NCI-H2171 treated with DMSO at 0.1 percent for 48 hours (cell line): ENCODE measurements at places on chromosomes 5 and 9.

GRCh38 chr9:112044881-112045280 lies 130.2 kb downstream of the SUSD1 start:
- DNase-seq = no peak

GRCh38 chr5:23269981-23270380 lies 237.4 kb upstream of the PRDM9 start:
- no peak for DNase-seq

GRCh38 chr5:52787600-52788504 lies at the start of the genes ITGA1 and PELO:
Gene ITGA1, plus strand, starts transcription at chr5:52787916. Its CDS starts 438 bp downstream, at chr5:52788354.
Gene PELO, plus strand, starts transcription at chr5:52787916. Its CDS starts 12,479 bp downstream, at chr5:52800395.
- DNase-seq = no peak

DNA sequence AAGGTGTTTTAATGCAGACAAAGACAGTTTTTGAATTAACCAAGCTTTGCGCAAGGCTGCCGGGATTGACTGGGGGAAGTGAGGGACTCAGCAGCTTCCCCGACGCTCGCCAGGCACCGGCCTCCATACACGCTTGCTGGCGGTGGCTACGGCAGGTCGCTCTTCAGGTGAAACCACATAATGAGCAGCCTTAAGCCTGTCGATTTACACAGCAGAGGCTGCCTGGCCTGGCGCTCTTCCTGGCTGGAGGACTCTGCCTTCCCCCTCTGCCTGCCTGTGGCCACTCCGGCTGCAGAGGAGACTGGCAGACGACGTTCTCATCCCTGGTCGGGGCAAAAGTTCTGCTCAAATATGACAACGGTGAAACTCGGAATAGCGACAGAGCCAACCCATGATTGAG lies 9.0 kb upstream of the NOTCH1 start:
- no peak for DNase-seq

DNA sequence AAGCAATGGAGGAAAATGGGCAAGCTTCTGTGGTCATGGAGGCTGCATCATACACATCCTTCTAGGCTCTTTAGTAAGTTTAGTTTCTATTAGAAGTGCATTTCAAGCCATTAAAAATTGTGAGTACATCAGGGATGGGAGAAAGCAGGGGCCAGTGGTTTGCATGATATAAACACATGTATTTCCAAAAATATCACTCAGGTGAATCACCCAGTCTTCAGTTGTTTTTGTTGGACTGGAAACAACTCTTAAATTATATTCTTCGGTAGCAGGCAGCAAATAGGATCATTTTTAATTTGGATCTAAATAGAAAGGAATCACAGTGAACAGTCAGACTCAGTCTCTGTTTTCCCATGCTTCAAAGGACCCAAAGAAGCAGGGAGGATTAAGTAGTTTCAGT lies 657.9 kb downstream of the TLR4 start:
- no peak for DNase-seq

DNA sequence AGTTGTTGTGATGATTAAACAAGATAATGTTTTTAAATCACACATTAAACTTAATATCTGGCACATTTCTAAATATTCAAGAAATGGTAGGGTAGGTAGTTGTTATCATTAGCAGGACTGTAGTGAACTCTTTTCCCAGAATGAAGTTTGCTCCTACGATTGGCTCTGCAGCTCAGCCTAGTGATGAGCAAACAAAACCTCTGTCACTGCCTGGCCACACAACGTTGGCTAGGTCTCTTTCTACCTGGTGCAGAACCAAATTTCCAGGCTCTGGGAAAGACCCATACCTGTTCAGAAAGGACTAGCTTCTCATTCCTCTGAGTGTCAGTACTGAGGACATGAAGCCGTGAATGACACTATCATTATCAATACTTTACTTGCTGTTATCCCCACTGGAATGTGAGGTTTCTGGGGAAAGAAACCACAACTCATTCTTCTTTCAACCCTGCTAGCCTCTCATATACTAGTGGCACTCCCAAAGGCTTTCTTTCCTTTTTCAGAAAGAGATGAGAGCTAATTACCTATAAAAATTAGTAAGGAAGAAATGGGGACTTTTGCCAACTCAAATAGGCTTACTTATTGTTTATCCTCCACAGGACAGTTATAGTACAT lies 219.3 kb upstream of the TRIM32 start:
- DNase-seq = no peak

DNA sequence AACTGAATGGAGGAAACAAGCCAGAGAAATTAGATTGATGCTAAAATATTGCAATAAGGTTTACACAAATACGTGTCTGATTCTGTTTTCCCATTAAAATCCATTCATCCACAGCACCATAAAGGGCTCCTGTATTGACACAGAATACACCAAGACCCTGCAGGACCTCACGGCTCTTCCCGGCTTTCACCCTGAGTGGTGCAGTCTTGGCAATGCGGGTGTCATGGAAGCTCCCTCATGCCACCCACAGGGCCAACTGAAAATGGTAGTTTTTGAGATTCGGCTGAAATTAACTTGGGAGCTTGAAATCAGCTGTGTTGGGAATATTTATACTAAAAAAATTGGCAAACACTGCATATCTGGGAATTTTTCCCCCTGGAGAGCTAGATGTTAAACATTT lies 17.3 kb upstream of the EXOC3 start:
- DNase-seq = peak; percentile 45

- peak; percentile 50 for DNase-seq
Observed at GRCh38 chr5:139655727-139656271, 7.7 kb downstream of the CXXC5 start.

DNA sequence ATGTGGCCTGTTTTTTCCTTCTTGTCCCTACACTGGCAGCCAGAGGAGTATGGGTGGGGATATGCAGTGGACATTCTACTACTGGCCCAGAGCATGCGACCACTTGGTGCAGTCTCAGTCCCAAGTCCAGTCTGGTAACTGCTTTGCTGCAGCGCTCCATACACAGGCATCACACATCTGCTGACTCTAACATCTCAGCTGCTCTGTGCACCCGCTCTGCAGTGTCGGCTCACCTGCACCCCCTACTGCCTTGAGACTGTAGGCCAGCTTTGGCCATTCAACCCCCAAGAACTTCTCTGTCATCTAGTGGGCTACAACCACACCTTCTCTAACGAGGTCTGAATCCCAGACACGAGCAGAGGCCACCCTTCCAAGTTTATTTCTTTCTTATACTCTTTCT lies 46.4 kb upstream of the SLCO6A1 start:
- DNase-seq = no peak

DNA sequence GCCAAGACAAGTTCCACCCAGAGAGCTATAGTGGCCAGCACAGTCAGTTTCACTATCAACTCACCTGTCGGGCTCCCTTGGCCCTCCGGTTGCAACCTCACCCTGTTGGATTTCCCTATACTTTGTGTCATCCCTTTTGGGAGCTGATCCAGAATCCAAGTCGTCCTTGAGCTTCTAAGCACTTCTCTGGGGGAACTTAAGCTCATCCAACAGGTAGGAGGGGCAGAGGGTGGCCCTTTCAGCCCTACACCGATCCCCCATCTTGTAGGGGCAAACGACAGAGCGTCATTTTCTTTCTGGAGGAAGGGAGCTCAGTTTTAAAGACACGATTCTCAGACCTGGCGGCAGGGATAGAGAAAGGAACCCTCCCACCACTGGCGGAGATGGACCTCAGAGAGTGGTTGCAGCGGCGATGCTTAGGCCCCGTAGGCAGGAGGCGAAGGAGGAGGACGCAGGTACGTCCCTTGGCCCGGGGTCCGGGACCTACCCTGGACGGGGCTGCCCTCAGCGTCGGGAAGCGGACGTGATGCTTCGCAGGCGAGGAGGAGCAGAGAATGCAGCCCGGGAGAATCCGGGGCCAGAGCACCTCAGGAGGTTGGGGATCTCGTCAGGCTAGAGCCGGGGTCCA lies 519 bp downstream of the ZER1 start:
- DNase-seq = no peak

DNA sequence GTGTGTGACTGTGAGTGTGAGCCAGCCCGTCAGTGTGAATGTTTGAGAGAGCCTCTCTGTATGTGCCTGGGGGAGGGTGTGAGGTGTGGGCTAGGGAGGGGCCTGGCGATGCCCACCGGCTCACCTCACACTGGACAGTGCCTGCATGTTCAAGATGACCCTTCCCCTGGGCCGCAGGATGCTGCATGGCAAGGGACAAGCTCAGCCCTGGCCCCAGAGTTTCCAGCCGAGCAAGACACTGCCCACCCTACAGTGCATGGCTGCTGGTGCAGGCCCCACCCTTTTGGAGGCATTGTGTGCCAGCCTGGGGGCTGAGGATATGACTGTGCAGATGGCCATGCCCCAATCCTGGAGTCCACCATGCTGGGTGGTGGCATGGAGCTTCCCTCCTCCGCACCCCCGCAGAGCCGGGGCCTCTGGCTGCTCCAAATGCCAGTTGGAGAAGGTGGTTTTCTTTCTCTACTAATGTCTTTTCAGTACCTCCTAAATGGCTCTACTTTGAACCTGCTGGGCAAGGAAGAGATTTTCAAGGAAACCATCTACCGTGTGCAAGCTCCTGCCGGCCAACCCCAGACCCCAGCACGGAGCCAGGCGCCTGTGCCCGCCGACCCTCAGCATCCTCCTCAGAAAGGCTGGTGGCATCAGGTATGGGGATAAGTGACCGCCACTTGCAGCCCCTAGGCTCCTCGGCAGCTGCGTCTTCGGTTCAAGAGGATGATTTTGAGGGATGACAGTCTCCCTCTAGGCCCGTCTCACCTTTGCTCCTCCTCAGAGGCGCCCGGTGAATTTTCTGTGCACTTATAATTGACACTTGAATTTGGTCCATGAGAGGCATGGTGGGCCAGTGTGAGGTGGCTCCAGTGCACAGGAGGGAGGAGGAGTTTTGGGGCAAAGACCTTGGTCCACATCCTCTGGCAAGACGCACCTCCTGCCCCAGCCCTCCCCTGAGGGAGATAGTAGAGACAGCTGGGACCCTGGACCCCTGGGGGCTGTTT lies 27.7 kb downstream of the FGD3 start:
- DNase-seq = no peak

DNA sequence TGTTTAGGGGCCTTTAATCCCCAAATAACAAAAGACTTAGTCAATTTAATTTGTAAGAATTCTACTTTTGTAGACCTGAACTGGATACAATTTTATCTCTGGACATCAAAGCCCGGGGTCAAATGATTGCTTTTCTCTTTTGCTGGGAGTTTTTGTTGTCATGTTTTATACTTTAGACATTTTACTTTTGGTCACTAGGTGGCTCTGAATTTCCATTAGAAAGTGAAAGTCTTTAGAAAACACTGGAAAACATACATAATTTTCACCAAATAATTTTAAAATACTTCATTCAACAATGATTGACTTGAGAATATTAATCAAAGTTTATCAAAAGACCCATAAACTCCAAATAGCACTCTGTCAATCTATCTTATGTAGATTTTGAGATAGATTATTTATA lies 2.8 kb upstream of the PCA3 start:
- no peak for DNase-seq

GRCh38 chr9:99073985-99074901 lies 30.7 kb upstream of the TGFBR1 start:
- peak; percentile 6 for DNase-seq

DNA sequence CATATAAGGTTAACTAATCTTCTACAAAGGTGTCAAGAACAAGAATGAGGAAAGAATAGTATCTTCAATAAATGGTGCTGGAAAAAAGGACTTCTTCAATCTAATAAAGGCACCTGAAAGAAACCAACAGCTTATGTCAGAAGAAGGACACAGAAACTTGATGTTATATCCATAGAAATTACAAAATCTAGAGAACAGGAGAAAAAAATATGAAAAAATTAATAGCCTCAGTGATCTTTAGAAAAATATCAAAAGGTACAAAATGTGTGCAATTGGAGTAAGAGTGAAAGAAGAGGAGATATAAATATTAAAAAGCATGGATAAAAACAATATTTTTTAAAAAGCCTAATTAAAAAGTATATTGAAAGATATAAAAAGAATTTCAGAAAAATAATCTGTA lies 18.8 kb upstream of the PRSS3 start:
- DNase-seq = no peak

DNA sequence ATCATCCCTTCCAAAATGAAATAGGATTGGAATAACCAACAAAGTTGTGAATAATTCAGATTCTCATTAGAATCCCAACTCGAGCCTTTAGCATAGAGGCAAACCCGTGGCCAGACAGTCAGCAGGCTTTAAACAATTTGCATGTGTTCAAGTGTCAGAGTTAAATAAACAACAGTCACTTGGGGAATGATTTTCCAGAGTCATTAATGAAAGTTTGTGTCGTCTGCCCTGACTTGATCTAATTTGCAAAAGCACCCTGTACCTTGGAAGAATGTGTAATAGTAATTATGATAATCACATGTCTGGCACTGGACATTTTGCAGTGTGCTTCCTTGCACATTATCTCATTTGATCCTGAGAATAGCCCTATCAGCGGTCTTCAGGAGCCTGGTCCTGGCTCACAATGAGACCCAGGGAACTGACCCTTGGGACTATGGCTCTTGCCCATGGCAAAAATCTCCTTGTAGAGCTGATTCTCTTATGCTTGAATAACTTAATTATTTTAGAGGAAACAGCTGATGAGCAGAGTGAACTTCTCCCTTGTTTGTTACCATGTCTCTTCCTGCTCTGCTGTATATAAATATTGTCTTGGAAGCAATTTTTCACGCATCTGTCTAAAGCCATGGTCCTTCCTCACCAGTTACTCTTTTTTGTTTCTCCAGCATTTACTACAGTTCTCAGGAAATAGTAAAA lies 272.7 kb downstream of the NR3C1 start:
- DNase-seq = no peak

- DNase-seq = no peak
Observed at GRCh38 chr5:73443829-73444498, 4.6 kb downstream of the FOXD1 start.

GRCh38 chr9:1514776-1515363 lies 464.7 kb downstream of the DMRT2 start:
- DNase-seq = no peak

DNA sequence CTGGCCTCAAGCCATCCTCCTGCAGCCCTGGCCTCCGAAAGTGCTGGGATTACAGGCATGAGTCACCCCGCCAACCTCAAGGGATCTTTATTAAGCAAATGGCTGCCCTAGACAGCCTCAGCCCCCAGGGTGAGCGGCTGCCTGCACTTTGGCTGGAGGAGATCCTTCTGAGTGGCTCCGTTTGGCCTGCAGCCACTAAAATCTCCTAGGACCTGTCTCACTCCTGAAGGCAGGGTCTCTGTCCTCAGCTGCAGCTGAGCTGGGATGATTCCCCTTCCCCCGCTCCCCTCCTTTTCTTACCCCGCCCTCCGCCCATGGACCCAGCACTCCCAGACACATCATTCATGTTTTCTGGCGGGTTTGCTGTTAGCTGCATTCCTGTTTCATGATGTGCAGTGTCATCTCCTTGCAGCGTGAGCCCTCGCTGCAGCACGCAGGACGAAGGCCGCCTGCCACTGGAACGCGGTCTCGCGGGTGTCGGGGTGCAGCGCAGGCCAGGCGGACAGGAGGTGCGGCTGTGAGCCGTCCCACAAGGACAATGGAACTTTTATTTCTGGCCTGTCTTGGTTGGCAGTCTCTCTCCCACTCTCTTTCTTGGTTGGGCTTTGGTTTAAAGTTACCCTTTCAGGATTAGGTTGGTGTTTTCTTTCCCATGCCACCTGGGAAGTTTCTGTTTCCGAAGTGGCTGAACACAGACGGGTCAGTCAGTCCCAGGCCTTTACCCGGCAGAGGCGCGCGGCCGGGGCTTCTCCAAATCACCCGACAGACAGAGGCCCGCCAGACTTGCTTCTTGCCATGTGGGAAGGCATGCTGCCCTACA lies 137.1 kb downstream of the FOXD1 start:
- no peak for DNase-seq

- DNase-seq = no peak
Observed at GRCh38 chr5:10447041-10447440, 5.4 kb downstream of the ROPN1L start.

- DNase-seq = no peak
Observed at GRCh38 chr5:166497496-166498104, 1793.8 kb upstream of the WWC1 start.
